Activated T-cell treated with anti-CD3 and anti-CD28 coated beads, Interleukin-2, amount 50 U/mL, for 1 hour (primary cell): ENCODE measurements at places on chromosomes 3 and 15.

GRCh38 chr3:151203051-151203420 is at the start of gene GPR171:
TSS of gene GPR171 (minus strand) at chr3:151203216. CDS start at chr3:151199386, 3,830 bp downstream.
- DNase-seq: peak; percentile 59

DNA sequence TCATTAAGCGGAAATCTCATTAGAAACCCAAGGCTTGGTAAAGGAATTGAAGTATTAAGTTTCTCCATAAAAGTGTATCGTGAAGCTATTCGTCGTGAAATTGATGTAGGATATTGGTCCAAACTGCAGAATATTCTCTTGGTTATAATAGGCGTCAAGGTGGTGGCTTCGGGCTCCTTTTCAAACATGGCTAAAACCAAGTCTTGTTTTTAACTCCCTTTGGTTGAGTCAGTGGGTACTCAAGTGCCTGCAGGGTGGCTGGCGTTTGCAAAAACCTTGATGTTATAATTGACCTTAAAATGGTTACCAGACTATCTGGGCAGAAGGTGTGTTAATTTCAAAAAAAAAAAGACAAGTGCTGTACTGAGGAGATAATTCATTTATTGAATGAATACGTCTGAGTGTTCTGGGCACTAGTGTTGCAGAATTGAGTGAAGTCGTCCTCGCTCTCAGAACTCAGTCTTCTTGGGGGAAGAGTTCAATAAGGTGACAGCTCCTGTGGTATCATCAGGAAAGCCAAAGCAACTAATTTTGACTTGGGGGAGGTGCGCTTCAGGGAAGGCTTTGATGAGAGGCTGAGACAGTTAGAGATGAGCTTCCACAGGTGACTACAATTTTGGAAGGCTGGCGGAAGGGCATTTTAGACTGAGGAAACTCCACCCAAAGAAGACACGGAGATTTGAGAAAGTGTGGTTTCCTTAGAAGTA is 1.5 kb downstream of the UBE2Q2 start:
- DNase-seq: peak; percentile 20

DNA sequence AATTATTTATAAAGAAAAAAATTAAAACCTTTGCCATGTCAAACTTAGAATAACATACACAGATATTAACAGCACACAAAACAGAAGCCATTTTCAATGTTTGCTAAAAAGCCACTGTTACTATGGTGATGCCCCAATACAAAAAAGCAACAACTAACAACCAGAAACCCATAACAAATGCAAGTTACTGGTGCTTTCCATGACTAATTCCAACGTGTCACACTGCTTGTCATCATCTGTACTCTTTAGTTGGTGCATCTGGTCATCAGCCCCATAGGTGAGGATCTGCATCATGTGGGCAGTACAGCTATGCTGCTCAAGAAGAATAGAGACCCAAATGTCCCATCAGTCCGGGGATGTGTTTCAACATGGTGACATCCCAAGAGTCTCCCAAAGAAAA is 52.8 kb downstream of the ATP8B4 start:
- DNase-seq: no peak

GRCh38 chr15:68028888-68029207 is 25.3 kb upstream of the PIAS1 start:
- no peak for DNase-seq

DNA sequence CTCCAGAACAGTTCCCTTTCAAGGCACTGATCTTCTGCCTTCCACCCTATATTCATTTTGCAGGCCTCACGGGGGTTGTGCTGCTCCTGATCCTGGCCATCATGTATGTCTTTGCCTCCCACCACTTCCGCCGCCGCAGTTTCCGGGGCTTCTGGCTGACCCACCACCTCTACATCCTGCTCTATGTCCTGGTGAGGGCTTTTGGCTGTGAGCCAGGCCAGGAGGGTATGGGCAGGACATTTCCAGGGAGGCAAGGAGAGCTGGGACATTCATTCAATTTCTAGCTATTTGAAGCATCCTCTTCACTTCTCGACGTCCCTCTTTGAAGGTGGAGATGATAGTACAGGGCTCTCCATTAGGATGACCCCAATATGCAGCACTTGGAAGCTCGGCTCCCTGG is 25.9 kb downstream of the DUOX1 start:
- DNase-seq: no peak

DNA sequence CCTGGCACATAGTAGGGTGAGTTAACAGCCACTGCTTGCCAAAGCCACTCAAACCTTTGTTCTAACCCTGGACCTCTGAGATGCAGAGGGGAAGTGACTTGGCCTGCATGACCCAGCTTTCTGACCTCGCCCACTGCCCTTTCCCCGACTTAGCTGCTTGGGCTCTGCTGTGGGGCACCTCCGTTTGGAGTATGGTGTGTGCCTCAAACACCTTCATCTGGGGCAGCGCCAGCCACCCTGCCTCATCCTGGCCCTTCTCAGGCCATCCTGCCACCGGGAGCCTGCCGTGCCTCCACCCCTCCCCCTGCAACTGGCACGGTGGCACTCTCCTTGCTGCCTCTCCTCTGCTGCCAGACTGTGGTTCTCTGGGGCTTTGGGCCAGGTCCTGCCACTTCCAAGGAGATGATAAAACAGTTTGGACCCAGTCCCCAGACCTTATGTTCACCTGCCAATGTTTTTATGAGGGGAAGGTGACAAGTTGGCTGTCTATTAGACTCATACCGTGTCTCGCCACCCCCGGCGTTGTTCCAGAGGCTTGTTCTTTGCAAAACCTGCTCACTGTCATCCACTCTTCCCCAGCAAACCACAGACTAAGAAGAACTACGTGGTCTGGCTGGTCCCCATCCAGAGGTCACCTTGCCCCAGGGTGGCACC is 32.2 kb downstream of the SLC6A6 start:
- no peak for DNase-seq

DNA sequence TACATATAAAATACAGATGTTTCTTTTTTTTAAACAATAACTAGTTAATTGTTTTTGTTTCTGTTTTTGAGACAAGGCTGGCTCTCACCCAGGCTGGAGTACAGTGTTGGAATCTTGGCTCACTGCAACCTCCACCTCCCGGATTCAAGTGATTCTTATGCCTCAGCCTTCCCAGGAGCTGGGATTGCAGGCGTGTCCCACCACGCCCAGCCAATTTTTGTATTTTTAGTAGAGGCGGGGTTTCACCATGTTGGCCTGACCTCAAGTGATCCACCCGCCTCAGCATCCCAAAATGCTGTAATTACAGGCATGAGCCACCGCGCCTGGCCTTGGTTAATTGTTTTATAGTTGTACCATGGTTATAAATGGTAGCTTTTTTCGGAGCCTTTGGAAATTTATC is 72.3 kb downstream of the PIAS1 start:
- no peak for DNase-seq

DNA sequence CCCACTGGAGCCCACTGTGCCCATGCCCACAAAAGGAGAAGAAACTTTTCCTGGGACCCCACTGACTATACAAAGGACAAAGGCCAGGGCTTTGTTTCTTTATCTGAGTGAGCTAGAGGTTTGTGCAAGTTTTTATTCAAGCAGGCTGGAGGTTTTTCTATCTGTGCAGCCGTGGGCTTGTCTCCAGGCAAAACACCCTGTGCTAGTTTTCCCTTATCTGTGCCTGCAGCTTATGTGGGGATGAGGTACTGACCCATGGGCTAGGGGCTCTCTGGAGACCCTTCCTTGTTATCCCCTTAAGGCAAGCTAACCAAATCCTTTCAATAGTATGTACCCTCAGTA is 545.5 kb downstream of the ZPLD1 start:
- no peak for DNase-seq

GRCh38 chr15:74552773-74553441 is 11.9 kb downstream of the ARID3B start:
- DNase-seq: no peak

- DNase-seq: no peak
Observed at GRCh38 chr15:82613747-82614146, 33.4 kb downstream of the CPEB1 start.

DNA sequence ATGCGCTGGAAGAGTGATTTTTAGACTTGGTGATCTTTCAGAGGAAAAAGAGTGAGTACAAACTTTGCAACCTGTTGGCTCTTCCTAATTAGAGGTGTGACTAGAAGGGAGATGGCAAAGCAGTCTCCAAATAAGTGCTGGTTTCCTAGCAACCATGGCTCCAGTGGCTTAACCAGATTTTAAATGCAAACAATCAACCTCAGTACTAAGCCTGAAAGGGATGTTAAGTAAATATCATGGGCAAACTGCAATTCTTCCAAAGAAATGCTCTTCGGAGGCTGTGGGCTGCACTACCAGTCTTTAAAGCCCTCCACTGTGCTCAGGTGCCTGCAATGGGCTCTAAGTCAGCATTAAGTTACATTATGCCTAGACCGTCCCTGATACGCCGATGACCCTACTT is 678.1 kb upstream of the CCDC54 start:
- no peak for DNase-seq

GRCh38 chr15:57591237-57591821 is 375 bp upstream of the MYZAP start:
- DNase-seq: no peak

DNA sequence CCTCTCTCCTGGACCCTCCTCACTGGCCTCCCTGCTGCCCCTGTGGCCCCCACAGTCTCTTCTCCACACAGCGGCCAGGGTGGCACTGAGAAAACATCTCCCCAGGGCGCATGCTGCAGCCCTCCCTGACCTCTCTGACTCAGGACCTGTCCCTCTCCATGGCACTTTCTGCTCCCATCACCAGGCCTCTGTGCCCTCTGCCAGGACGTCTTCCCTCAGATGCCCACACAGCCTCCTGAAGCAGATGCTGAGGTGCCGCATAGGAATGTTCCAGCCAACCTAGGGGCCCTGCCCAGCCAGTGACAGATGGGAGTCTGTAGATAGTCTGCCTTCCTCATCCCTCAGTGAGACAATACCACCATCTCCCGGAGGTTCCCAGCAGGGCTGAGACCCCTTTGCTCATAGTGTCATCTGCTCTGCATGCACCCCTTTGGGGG is 8.7 kb downstream of the MYL3 start:
- no peak for DNase-seq

DNA sequence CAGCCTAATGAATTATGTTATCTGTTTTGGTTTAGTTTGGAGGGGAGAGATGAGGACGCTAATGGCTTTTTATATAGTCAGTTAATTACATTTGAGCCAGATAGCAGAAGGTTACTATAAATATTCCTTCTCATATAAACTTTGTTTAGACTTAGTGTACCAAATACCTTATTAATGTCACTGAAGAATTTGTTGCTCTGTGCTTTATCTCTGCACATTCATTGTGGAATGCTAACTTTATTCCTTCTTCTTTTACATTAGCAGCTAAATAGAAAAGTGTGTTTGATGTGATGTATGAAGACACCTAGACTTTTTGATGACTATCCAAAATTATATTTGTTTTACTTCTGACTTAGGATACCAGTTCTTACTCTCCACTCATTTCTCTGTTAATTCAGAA is 105.2 kb downstream of the EPHA3 start:
- DNase-seq: no peak

GRCh38 chr3:73498764-73499622 is 125.7 kb downstream of the PDZRN3 start:
- no peak for DNase-seq

DNA sequence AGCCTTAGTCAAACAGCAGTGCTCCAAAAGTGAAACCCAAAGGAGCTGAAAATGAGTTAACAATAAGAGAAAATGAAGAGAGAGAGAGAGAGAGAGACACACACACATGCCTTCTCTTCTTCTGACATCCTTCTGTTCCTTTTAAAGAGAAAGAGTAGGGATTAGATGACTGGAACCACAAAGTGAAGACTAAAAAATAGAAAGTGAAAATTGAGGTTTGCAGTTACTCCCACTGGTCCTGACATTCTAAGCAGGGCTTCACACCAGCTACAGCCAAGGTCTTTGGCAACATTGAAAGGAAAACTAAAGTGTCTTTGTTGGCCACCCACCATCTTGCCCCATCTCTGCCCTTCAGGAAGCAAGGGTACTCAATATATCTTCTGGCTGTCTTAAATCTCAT is 59.2 kb downstream of the USP50 start:
- no peak for DNase-seq

- no peak for DNase-seq
Observed at GRCh38 chr15:94610485-94610884, 379.1 kb downstream of the MCTP2 start.

DNA sequence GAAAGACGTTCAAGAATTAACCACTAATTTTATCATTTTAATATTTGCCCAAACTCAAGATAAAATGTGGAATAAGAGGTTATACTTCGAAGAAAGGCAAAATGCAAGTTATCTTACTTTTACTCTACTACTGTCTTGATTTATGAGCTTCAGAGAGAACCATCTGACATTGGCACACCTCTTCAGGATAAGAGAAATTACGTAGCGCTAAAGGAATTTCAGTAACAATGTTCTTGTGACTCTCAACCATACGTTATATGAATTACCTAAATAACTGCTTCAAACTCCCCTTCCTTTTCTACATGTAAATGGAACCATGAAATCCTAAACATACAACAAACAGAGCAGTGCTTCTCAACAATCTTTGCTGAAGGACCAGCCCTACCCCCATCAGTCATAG is 96.8 kb downstream of the ZNF385D start:
- no peak for DNase-seq

- no peak for DNase-seq
Observed at GRCh38 chr3:30333903-30334302, 272.5 kb upstream of the TGFBR2 start.

GRCh38 chr3:144708437-144708836 is 736.8 kb downstream of the DIPK2A start:
- no peak for DNase-seq
